Progenitor cell of endocrine pancreas (in vitro differentiated cells): ENCODE measurements at places on chromosomes 16 and 17.
A peak's percentile ranks its signal among the peaks of the same experiment; 100 is the strongest.

GRCh38 chr17:41403404-41404023 lies 6.1 kb upstream of the KRT31 start:
- no peak for DNase-seq

GRCh38 chr16:80347900-80348299 lies 192.9 kb upstream of the DYNLRB2 start:
- no peak for DNase-seq

DNA sequence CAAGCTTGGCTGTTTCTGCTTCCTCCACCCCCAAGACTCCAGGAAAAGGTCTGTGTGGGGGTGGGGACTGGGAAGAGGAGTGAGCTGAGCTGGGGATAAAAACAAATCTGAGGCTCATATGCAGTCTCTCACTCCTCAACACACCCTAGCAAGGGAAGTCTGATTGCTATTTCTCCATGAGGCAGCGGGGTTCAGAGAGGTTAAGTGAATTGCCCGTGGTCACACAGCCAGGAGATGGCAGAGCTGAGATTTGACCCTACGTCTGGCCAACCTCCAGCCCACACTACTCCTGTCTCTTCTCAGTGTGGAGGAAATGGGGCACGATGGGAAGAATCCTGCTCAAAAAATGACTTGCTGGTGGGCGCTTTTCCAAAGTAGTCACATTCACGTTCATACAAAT lies 4.8 kb upstream of the ABCC3 start:
- DNase-seq = no peak

DNA sequence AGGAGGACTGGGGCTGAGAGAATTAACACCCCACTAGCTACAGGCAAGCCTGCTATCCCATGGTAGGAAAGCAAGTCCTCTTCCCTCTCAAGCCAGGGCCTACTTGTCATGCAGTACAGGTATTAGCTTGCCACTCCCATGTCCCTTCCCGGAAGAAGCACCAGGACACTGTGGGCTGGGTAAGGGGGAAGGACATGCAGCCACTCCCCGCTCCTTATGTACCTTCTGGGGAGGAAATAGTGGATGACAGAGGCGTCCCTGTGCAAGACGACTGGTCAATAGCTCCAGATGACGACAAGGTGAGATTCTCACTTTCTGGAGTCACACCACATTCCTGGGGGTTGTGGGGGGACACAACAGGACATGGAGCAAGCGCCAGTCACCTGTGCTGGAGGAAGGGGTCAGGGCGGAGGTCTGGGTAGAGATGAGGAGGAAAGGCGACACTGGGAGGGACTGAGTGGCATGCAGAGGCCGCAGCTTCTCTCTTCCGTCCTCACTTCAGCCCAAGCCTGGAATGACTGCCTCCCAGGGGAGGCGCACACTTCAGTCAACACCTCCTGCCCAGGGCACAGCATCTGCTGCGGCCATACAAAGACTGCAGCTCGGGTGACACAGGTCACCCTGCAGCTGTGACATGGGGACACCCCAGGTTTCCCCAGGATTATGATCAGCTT lies 15.1 kb upstream of the FOXJ1 start:
- DNase-seq = no peak

GRCh38 chr17:42199416-42200011 lies 5.2 kb upstream of the GHDC start:
- no peak for DNase-seq

GRCh38 chr16:31754998-31755615 lies 118.5 kb upstream of the ZNF267 start:
- DNase-seq = no peak

GRCh38 chr17:13642188-13642587 lies 40.5 kb upstream of the HS3ST3A1 start:
- DNase-seq = no peak

DNA sequence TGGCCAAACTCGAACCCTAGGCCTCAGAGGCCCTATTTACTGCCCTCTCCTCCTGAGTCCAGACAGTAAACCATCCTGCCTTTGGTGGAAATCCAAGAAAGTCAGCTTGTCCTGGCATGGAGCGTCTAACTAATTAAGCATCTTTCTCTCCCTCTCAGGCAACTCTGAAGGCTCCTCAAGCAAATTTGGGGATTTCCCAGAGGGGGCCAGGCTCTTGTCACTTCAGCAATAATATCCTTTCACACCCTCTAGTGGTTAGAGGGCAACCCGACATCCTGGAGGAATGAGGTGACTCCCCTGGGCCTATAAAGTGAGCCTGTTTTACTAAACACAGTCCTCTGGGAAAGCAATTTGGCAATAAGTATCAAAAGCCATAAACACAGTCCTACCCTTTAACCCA lies 60.4 kb downstream of the NOG start:
- DNase-seq = no peak

GRCh38 chr17:22171631-22172030 lies 479.3 kb downstream of the KCNJ18 start:
- no peak for DNase-seq

DNA sequence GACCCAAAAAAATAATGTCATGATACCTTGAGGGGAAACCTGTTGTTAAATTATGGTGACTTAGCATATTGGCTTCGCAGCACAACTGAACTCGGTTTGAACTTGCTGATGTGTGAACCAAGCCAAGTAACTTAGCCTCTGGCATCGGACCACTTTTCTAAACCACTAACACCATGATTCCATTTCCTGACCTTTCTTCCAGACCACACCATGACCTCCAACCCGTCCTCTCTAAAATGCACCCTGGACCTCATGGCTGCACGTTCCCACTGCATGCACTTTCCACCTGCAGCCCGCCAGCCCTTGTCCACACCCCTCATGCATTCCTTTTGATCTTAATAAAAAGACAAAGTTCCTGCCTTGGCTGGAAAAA lies 29.3 kb downstream of the DYNLRB2 start:
- DNase-seq = no peak

GRCh38 chr17:9383826-9384225 lies 191.8 kb downstream of the STX8 start:
- no peak for DNase-seq

GRCh38 chr16:65681406-65681805 lies 559.5 kb upstream of the CDH11 start:
- DNase-seq = no peak

- DNase-seq = peak; percentile 25
These were observed 633 bp downstream of the CDR2 start for GRCh38 chr16:22373662-22374310.

- DNase-seq = no peak
These were observed 237.1 kb downstream of the SHISA9 start for GRCh38 chr16:13138528-13138927.

- DNase-seq = no peak
These were observed at the start of gene UNC13D for GRCh38 chr17:75843577-75844529. Gene UNC13D, minus strand, starts transcription at chr17:75844404. Its CDS starts 67 bp downstream, at chr17:75844337.

GRCh38 chr17:12024327-12024726 lies 3.6 kb downstream of the MAP2K4 start:
- DNase-seq = no peak

- no peak for DNase-seq
These were observed 11.5 kb upstream of the TPPP3 start for GRCh38 chr16:67404740-67405226.

- DNase-seq = no peak
These were observed 420.4 kb downstream of the WWOX start for GRCh38 chr16:78519896-78520295.

GRCh38 chr17:14664511-14664910 lies 363.6 kb downstream of the HS3ST3B1 start:
- no peak for DNase-seq

DNA sequence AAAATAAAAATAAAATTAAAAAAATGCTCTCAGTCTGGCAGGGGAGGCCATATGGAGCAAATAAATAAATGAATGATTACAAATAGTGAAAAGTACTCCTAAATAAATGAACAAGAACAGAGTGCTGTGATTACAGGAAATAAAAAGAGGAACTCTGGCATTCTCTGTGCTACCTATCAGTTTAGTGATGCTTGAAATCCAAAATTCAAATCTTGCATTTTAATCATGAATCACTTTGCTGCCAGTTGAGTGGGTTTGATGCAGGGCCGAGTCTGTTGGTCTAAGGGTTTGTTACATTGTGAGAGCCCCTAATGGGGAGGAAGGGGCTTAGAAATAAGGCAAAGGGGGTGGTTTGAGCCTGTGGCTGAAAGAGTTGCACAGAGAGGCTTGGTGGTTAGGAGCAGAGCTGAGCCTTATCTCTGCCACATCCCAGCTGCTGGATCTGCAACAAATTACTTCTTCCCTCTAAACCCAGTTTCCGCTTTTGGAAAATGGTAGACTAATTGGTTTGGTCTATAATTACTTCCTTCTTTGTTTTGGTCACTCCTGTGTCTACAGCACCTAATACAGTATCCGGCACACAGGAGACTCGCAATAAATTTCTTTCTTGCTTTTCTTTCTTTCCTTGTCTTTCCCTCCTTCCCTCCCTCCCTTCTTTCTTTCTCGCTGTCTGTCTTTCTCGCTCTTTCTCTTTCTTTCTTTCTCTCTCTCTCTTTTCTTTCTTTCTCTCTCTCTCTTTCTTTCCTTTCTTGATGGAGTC lies 6.3 kb upstream of the ABCC1 start:
- DNase-seq = no peak

GRCh38 chr16:30649725-30650368 lies 913 bp upstream of the PRR14 start:
- no peak for DNase-seq

- DNase-seq = no peak
These were observed 577 bp downstream of the ZNF646 start for GRCh38 chr16:31074814-31075183.
